Daoy (cell line): ENCODE measurements at places on chromosomes 5 and 9. TPM values are rescaled to one million over a fixed set of nuclear protein-coding genes. Genes with fewer than 3 reads are reported as not detected.
A peak's percentile ranks its signal among the peaks of the same experiment; 100 is the strongest.

GRCh38 chr5:87389296-87390034 lies 23.3 kb downstream of the CCNH start:
- no peak for DNase-seq

DNA sequence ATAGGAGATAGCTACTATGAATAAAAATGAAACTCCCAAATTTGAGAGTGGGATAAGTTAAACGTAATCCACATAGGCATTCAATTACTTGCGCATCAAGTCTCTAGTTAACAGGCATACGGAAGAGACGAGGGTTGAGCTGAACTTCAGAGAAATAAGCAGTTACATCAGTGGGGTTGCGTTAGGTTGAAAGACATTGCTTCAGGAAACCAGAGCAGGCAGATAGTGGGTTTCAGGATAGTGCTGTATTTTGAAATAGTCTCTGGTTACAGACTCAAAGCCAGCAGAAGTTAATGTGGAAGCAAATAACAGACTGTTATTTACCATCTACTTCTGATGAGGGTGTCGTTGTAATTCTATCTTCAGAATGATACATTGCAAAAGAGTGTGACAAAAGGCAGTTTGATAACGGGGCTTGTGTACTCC lies 533.4 kb downstream of the PDE4D start:
- no peak for DNase-seq

- no peak for DNase-seq
Observed at GRCh38 chr9:130260816-130261765, 4.5 kb upstream of the HMCN2 start.

- no peak for DNase-seq
Observed at GRCh38 chr9:91161465-91162300, 200.0 kb downstream of the AUH start.

Gene PCDHB2
- 12.1 and 22.4 TPM in 2 replicates for total RNA-seq

Gene XPA
- total RNA-seq = 13.2 and 15.0 TPM in 2 replicates

Gene FGD3
- 0.06 and 0.65 TPM in 2 replicates for total RNA-seq

- DNase-seq = no peak
Observed at GRCh38 chr5:80141147-80141671, 106.1 kb downstream of the THBS4 start.

DNA sequence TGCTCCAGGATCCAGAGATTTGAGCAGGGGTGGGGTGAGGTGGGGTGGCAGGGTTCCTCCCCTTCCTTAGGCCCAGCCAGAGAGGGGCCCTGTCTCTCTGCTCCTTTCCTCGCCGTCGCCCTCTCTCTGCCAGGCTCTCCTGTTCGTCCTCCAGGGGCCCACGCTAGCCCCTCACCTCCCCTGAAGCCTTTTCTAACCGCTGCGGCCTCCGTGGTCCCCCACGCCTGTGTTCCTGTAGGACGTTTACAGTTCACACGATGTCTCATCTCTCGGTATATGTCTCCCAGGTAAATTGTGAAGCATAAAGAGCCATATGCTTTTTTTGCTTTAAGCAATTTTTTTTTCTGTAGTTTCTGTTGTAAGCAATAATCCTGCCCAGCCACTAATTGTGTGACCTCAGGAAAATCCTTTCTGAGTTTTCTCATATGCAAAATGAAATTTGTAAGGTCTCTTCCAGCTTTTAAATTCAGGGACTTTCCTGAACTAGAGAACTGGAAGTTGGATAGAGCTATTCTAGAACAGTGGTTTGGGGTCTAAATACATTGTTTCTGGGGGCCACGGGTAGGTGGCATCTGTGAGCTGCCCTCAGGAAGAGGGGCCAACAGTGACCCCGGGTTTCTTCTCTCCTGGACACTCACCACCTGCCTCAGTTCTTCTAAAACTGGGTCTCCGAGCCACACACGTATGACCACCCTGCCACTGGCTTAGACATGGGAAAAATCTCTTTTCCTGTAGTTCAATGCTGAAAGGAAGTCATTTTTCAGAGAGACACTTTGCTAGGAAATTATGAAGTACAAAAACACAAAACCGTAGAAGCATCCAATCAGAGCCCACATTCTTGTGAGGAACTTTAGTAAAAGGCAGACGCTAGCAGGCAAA lies 50.2 kb upstream of the ZNF366 start:
- no peak for DNase-seq

Gene SPATA31A3
- total RNA-seq = not detected in 2 replicates

DNA sequence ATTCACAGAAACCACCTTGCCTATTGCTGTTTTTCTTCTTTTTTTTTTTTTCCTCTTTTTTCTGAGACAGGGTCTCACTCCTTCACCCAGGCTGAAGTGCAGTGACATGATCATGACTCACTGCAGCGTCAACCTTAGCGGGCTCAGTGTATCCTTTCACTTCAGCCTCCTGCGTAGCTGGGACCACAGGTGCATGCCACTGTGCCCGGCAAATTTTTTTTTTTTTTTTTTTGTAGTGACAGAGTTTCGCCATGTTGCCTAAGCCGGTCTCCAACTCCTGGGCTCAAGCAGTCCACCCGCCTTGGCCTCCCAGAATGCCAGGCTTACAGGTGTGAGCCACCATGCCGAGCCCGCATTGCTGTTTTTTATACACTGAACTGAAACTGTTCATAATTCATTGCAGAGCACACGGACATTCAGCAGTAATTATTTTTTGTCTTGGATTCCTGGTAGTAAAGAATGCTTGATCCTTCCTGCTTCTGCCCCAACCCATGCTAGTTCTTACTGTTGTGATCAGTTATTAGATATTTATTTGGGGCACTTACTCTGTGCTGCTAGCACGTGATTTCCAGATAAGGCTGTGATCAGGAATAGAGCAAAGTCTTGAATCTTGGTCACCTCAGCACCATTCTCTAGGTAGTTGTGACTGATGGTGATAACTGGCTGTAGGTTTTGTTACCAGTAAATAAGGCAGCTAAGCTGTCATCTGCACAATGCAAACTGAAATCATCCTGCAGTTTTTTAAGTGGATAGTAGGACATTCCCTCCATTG lies 14.0 kb downstream of the MAP3K1 start:
- DNase-seq = peak; percentile 79

Gene MSMP
- 0.21 and 0.51 TPM in 2 replicates for total RNA-seq

GRCh38 chr5:28391277-28391676 lies 1352.9 kb upstream of the CDH9 start:
- no peak for DNase-seq

DNA sequence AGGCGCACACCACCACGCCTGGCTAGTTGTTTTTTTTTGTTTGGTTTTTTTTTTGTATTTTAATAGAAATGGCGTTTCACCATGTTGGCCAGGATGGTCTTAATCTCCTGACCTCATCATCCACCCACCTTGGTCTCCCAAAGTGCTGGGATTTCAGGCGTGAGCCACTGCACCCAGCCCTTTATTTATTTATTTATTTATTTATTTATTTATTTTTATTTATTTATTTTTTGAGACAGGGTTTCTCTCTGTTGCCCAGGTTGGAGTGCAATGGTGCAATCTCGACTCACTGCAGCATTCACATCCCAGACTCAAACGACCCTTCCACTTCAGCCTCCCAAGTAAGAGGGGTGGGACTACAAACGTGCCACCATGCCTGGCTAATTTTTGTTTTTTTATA lies 63.0 kb upstream of the ADAMTSL1 start:
- DNase-seq = no peak

DNA sequence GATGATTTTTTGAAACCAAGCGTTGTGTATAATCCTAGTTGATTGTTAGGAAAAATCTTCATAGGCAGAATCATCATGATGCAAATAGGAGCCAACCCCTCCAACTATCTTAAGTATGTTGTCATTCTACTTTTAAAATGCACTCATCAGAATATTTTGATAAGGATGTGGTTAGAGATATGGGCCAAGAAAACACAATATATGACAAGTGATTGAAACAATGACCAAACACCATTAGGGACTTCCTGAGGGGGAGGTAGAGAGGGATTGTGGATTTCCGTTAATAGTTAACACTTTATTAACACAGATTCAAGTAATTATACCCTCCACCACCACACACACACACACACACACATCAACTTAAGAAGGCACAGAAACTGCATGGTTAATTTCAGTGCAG lies 143.3 kb downstream of the ARSB start:
- DNase-seq = peak; percentile 8
